ENCODE measurements at places on chromosomes 6 and 20.
A peak's percentile ranks its signal among the peaks of the same experiment; 100 is the strongest.

DNA sequence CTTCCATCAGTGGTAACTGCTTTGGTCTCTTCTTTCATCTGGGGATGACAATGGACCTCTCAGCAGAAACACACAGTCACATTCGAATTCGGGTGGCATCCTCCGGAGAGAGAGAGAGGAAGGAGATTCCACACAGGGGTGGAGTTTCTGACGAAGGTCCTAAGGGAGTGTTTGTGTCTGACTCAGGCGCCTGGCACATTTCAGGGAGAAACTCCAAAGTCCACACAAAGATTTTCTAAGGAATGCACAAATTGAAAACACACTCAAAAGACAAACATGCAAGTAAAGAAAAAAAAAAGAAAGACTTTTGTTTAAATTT is 6.1 kb downstream of the EDN1 start:
- DNase-seq, result peak; percentile 74

- no peak for DNase-seq
These were observed 45.0 kb upstream of the TRIM26 start for GRCh38 chr6:30258204-30258603.

DNA sequence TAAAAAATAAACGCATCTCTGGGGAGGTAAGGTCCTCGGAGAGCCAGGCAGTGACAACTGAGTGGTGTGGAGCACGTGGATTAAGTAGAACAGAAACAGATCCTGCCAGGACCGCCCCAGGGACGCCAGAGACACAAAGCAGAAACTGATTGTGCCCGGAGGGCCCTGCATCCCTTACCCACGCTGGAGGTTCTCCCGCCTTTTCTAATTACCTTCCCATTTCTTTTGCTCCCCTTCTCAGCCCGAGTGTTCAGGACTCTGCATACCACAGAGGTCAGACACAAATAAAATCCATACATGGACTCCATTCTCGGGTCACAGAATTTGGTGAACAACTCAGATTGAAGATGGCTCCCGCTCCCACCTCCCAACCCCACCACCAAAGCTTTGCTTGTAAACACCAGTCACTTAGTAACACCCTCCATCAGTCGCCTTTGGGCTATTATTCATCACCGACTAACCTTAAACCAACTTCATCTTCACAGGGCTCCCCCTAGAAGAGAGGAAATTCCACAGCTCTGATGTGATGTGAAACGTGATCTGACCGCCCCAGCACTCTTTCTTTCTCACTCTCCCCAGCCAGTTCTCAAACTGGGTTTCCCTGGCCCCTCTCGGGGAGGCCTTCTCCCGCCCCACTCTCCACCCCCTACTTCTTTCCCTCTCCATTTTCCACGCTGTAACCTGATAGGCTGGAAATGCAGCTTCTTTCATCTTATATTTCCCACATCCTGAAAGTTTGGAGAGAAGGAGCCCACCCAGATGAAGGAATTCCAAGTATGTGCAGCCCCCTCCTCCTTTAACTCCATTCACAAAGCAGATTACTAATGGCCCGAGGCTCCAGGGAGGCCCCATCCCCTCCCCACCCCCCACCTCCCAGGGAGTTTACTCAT is 32.5 kb upstream of the PIM1 start:
- peak; percentile 100 for DNase-seq

GRCh38 chr6:110629153-110629552 is 152.7 kb upstream of the SLC22A16 start:
- DNase-seq, result no peak

DNA sequence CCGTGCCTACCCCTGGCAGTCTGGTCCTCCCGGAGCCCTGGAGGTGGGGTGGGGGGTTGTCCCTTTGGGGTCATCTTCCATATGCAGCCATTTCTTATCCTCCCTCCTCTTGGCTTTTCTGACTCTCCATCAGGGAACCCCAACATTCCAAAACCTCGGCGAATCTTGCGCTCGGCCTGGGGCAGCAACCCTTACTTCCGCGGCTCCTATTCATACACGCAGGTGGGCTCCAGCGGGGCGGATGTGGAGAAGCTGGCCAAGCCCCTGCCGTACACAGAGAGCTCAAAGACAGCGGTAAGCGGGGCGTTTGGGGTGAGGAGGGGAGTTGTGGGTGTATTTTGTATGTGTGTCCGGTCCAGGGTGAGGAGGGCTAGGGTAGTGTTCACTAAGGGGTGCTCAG is 168.0 kb upstream of the RNF24 start:
- no peak for DNase-seq

DNA sequence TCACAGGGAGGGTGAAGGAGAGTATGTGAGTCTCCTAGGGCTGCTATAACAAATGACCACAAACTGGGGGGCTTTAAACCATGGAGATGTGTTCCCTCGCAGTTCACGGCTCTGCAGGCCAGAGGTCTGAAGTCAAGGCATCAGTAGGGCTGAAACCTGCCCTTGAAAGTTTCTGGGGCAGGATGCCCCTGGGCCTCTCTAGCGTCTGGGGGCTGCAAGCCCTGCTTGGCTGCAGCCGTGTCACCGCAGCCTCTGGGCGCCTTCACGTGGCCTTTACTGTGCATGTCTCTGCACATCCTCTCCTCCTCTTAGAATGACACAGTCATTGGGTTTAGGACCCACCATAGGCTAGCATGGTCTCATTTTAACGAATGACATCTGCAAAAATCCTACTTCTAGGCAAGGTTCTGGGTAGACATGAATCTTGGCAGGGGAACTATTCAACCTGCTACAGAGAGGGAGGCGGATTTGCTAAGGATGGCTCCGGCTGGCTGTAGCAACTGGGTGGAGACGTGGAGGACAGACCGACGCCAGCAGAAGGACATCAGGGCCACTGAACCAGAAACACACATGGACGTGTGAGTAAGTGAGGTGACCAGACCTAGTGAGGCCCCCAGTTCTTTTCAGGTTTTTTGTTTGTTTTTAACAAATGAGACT is 58.6 kb downstream of the PHACTR3 start:
- no peak for DNase-seq

GRCh38 chr6:88870717-88871330 is 92.6 kb downstream of the RNGTT start:
- DNase-seq, result peak; percentile 74

DNA sequence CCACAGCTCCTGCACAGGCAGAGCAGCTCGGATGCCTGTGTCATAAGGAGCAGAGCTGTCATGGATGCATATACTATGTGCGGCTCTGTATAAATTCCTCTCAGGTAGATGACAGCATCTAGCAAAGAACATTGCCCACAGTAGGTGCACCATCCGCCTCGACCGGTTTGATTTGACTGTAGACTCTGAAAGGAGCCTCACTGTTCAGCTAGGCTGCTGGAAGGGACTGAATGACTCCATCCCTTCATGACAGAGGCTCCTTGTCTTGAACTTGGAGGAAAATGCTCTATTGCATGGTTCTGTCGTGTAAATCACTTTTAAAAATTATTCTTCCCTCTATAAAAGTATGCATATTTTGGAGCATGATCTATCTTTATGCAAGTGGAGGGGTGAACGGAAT is 128.8 kb upstream of the QKI start:
- no peak for DNase-seq
